T-helper 2 cell treated with Interferon-gamma antibody and Interleukin-4, amounts not matched to agents 5 μg/mL and 100 μg/mL, for 36 hours (primary cell): ENCODE measurements at places on chromosomes 11 and 22.

DNA sequence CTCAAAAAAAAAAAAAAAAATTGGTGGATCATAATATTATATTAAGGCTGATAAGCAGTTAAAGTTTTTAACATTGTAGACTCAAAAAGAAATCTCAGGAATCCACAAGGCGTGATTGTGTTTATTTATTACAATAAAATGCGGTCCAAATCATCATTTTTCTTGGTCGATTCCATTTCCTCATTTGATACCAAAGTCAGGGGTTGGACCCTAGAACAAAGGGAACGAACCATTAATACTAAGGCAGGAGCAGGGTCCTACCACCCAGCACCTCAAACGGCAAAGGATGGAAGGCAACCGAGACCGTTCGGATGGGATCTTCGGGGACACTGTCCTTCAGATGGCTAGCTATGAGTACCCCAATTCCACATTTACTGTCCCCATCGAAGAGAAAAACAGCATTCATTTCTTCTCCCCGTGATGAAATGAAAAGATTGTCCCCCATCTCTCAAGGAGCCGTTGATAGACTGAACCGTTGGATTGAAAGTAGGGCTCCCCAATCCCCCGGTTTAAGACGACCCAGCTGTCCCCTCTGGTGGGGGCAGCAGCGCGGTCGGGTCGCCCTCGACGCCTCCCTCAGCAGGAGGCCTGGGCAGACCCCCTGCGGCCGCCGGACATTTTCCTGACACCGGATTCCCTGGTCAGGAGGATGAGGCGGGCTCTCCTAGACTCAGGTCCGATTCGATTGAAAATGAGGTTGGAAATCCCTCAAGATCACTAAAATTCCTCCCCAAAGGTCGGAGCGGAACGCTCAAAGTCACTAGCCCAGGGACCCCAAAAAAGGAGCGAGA, 607 bp downstream of the DMC1 start:
- no peak for DNase-seq

GRCh38 chr11:10686311-10686710, 7.2 kb downstream of the IRAG1 start:
- no peak for DNase-seq

- DNase-seq, result peak; percentile 44
Measured at GRCh38 chr11:57345555-57346211, 7.5 kb downstream of the P2RX3 start.

DNA sequence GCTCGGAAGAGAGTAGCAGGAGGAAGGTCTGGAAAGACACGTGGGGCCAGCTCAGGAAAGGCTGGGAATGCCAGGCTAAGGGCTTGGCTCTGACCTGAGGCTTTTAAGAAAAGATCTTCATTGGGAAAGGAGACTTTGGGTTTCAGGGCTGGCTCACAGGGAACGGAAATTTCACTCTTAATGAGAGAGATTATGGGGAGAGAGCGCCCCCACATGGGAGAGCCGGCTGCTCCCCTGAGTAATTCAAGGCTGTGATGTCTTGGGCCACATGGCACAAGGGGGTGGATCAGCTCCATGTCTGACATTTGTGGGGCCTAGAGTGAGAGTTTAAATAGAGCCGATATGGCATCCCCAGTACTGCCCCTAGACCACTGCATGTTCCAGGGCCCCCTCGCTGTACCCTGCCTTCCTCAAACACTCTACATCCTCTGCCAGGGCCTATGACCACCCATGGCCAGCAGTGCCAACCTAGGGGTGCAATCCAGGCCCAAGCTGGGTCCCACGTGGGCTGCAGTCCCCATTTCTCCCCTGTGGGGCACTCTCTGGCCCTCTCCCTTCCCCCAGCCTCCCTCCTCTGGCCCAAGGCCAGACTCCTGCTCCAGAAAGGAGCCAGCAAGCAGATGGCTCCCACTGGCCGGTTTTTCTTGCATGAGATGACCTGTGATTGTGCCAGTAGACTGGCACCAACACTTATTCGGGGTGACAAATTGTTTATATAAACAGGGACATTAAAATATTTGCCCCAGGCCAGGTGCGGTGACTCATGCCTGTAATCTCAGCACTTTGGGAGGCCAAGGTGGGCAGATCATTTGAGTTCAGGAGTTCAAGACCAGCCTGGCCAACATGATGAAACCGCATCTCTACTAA, 75.2 kb downstream of the ISX start:
- DNase-seq, result no peak

GRCh38 chr11:119683783-119684182, 45.2 kb downstream of the NECTIN1 start:
- no peak for DNase-seq

DNA sequence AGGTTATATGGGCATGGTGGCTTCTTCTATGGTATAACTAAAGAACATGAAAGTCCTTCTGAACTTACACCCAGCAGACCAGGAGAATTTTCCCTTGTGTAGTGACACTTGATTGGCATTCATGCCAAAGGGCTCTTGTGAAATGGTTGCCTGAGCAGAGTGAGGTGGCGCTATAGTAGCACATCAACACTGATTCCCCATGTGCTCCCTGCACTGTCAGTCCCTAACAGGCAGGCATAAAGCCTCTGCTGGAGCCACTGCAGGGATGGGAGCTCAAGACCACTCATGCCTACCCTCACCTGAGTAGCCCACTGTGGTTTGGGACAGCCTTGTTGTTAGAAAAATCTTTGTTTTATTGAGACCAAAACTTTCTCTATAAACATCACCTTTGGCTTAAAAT, 92.6 kb upstream of the LIN7C start:
- no peak for DNase-seq

DNA sequence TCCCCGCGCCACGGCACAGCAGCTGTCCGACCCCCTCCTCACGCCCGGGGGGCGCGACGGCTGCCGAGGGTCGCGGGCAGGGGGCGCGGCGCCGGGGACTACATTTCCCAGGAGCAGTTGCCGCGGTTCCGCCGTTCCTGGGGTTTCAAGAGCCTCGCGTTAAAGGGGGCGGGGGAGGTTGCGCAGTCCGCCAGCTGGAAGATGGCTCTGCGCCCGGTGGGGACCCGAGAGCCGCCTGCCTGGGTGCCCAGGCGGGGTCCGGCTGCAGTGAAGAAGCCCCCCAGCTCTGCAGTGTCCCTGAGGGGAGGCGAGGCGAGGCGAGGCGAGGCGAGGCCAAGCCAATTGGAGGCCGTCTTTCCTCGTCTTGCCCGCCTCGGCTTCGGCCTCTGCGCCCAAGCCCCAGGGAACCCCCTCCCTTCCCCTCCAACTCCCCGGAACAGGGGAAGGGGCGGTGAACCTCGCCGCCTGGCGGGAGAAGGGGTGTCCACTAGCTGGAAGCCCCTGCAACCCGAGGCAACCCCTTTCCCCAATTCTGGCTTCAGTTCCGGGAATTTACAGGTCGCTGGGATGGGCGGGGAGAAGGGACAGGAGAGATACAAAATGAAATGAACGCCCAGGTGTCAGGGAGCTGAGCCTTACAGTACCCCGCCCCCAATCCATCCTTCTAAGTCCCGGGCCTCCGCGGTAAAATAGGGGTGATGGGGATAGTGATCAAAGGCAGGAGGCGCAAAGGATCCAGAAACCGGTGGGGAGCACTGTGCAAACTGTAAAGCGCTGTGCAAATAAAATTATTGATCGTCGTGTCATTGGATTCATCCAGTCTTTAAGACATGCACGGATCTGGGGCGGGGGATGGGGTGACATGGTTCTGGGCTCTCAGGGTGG, 5.2 kb upstream of the GCAT start:
- DNase-seq, result peak; percentile 17

GRCh38 chr11:132358573-132358953, 988.1 kb downstream of the NTM start:
- no peak for DNase-seq

DNA sequence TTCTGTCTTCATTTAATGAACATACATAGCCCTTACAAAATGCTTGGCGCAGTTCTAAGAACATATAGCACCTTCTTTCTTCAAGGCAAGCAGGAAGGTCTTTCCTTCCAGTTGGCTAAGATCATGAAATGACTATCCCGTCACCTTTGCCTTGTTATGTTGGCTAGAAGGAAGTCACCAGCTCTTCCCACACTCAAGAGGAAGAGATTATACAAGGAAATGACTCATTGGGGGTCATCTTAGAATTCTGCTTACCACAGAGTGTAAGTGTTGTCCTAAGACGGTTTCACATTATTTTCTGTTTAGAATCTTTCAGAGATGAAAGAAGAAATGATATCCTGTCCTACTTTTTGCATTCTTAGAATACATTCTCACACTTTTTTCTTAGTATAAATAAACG, 808.0 kb upstream of the LUZP2 start:
- no peak for DNase-seq

- DNase-seq, result no peak
Measured at GRCh38 chr22:39723899-39724351, 153.4 kb downstream of the CACNA1I start.

- no peak for DNase-seq
Measured at GRCh38 chr11:34155057-34155756, 49.8 kb downstream of the NAT10 start.

- DNase-seq, result no peak
Measured at GRCh38 chr22:30087611-30088010, 7.3 kb downstream of the HORMAD2 start.

DNA sequence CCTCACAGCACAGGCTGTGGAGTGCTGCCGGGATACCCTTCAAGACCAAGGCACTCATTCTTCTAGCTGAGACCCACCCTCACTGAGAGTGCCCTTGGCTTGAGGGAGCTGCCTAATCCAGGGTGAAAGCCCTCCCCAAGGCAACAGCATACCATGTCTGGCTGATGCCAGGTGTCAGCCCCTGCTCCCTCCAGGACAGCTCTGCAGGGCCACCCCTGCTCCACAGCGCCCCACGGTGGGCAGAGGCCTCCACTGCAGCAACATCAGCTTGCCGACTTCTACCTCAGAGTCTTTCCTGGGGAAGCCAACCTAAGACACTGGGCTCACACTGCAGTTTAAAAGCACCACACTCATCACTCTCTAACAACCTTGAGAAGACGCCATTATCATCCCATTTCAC, 29.0 kb downstream of the TTLL1 start:
- peak; percentile 11 for DNase-seq

GRCh38 chr11:122863704-122864326, 18.7 kb upstream of the JHY start:
- DNase-seq, result no peak
